Transverse colon (tissue), 4 donors: ENCODE measurements at places on chromosomes 4 and X.

- no peak for DNase-seq
Observed at GRCh38 chr4:42398171-42398870, 1.0 kb downstream of the SHISA3 start.

- DNase-seq: no peak
Observed at GRCh38 chrX:134013092-134013497, 27.7 kb upstream of the GPC3 start.

- peak; percentile 21 for DNase-seq
Observed at GRCh38 chr4:86927843-86928395, 6.9 kb upstream of the AFF1 start.

GRCh38 chr4:68074397-68074796 is 55.3 kb downstream of the TMPRSS11F start:
- DNase-seq: no peak

- no peak for DNase-seq
Observed at GRCh38 chr4:31923634-31924033, 1203.5 kb downstream of the PCDH7 start.

DNA sequence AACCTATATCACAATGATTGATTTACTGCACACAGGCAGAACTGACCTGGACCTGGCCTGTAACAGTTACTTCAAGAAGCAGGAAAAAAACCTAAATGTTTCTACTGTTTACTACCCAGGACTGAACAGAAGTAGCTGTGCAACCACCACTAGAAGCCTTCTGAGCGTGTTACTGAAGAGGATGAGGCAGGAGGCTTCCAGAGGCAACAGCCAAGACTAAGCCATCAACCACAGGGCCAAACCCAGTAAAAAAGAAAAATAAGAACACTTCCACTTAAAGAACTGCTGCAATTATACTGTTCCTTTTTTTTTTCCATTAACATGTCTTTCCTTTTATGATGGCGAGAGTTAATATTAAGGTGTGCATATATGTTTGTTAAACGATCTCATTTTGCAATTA is 29.4 kb upstream of the TTC29 start:
- no peak for DNase-seq

GRCh38 chr4:52989865-52990264 is 127.7 kb downstream of the RASL11B start:
- no peak for DNase-seq

- no peak for DNase-seq
Observed at GRCh38 chr4:2823671-2824328, 19.8 kb upstream of the ADD1 start.

GRCh38 chrX:107894038-107894437 is 68.4 kb downstream of the MID2 start:
- DNase-seq: no peak

DNA sequence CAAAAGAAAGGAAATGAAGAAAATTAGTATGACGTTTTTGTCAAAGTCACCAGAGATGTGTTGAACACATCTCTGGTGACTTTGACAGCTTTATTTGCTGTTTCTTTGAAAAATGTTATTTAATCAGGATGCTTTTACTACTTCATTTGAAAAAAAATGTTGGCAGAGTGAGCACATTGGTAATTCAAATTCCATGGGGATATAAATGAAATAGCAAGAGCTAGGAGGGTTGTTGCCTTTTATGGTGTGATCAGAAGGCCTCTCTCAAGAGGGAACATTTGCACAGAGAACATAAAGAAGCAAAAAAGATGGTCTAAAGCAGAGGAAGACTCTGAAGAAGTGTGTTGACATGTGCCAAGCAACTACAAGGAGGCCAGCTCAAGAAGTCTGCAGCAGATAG is 46.6 kb upstream of the CXCL8 start:
- no peak for DNase-seq

DNA sequence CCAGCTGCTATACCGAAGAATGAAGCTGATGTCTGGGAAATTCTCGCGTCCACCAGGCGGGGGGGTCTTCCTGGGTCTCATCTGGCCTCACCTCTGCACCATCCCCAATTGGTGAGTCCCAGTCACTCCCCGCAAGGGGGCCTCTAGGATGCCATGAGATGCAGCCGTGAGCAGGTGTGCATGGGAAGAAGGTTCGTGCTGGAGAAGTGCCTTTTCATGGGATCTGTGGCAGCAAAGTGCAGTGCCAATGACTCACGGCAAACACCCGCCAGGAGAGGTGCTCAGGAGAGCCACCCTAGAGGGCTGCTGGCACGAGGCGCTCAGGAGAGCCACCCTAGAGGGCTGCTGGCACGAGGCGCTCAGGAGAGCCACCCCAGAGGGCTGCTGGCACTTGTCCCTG is 55.1 kb downstream of the CPZ start:
- no peak for DNase-seq

GRCh38 chr4:158020176-158020575 is 152.6 kb downstream of the GASK1B start:
- peak; percentile 18 for DNase-seq

DNA sequence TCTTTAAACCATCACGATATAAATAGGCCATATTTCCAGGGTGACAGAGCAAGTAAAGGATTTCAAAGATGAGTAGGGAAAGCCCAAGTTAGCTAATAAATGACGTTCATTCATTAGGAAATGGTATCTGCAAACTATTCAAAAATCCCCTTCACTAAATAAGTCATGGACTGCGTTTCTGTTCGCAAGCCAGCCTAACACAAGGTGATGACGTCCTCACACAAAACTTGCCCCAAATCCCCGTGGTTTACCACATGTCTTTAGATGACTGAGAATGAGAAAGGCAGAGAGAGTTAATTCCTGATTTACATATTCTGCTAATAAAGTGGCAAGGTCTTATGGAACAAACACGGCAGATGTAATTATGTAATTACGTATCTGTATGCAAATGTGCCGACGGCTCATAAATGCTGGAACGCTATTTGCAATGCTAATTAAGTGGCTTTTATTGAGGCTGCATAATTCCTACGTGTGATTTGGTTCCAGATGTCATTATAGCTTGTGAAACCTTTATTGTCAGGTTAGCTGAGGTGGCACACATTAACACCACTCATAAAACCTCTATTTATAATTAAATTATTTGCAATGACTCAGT is 437.7 kb upstream of the FRG1 start:
- DNase-seq: no peak

DNA sequence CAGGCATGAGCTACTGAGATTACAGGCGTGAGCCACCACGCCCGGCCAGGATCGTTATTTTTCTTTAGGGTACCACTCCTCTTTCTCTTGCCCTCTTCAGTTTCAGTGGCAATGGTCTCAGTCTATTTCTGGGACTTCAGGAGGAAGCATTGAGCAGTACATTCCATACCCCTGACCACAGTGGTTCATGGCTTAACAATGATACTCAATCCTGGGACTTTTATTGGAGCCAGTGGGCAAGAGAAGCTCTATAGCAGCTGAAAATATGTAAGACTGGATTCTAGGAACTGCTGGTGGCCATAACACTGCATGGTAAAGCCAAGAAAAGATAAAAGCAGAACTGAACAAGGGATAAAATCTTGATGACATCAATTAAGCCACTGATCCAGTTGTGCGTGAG is 5.8 kb upstream of the CCNA2 start:
- no peak for DNase-seq

GRCh38 chr4:121990489-121990888 is 38.6 kb upstream of the TRPC3 start:
- no peak for DNase-seq

- DNase-seq: no peak
Observed at GRCh38 chr4:96835991-96836390, 996.1 kb downstream of the PDHA2 start.

DNA sequence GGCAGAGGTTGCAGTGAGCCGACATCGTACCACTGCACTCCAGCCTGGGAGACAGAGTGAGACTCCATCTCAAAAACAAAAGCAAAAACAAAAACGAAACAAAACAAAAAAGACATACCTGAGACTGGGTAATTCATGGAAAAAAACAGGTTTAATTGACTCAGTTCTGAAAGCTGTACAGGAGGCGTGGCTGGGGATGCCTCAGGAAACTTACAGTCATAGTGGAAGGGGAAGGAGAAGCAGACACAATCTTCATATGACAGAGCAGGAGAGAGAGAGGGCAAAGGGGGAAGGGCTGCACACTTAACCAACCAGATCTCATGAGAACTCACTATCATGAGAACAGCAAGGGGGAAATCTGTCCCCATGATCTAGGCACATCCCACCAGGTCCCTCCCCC is 229.5 kb downstream of the STK32B start:
- no peak for DNase-seq

GRCh38 chr4:72011906-72012305 is 19.9 kb upstream of the NPFFR2 start:
- DNase-seq: no peak

DNA sequence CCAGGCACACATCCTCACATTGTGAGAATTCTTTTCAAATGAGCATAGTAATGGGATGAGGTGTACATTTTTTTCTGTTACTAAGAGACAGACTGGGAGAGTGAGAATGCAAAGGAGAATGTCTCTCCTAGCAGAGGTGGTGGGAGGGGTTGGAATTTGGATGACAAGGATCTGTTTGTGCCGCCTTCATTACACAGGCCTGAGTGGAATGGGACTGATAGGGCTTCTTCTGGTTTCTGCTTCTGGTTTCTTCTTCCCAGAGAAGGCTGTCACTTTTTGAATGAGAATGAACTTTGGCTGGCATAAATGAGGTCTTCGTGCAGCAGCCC is 55.4 kb downstream of the C4orf51 start:
- no peak for DNase-seq

- no peak for DNase-seq
Observed at GRCh38 chrX:49129427-49129826, 5.9 kb upstream of the GPKOW start.

- DNase-seq: no peak
Observed at GRCh38 chrX:3377560-3377959, 31.1 kb upstream of the MXRA5 start.

- no peak for DNase-seq
Observed at GRCh38 chr4:2442175-2442993, 23.6 kb downstream of the CFAP99 start.

DNA sequence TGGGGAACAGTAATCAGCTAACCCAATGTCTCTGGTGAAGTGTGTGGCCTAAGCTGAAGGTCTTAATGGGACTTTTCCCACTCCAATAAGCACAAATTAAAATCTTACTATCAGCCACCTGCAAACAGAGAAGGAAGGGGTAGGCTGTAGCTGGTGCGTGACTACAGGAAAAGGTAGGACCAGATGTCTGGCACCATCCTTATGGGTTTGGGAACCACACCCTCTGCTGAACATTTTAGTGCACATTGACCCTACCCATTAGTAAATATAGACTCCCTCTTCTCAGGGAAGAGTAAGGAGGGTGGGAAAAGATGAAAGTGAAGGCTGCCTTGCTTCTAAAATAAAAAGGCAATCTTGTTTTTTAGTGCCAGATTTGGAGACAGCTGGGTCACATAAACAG is 602.8 kb downstream of the FAT4 start:
- no peak for DNase-seq

- DNase-seq: no peak
Observed at GRCh38 chr4:161792991-161793390, 370.8 kb downstream of the FSTL5 start.

DNA sequence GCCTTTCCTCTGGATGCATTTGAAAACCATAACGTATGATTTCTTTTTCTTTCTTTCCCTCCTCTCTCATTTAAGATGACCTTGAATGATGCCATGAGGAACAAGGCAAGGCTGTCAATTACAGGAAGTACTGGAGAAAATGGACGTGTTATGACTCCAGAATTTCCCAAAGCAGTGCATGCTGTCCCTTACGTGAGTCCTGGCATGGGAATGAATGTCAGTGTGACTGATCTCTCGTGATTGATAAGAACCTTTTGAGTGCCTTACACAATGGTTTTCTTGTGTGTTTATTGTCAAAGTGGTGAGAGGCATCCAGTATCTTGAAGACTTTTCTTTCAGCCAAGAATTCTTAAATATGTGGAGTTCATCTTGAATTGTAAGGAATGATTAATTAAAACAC is 142.8 kb downstream of the GRIA2 start:
- no peak for DNase-seq

DNA sequence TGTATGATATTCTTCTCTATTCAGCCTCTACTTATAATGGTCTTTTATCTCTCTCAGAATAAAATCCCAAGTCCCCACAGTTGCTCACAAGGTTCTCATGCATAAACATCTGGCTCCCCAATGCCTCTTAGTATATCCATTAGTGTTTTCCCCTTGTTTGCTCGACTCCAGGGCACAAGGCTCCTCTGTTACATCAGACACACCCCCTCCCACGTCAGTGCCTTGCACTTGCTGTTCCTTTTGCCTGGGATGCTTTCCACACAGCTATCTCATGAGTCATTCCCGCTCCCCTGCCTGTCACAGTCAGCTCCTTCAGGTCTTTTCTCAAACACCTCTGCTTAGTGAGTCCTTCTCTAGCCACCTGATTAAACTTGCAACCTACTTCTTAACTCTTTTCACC is 260.2 kb downstream of the IL1RAPL1 start:
- DNase-seq: no peak

GRCh38 chr4:119626943-119627266 is 1.7 kb downstream of the PDE5A start:
- DNase-seq: no peak

DNA sequence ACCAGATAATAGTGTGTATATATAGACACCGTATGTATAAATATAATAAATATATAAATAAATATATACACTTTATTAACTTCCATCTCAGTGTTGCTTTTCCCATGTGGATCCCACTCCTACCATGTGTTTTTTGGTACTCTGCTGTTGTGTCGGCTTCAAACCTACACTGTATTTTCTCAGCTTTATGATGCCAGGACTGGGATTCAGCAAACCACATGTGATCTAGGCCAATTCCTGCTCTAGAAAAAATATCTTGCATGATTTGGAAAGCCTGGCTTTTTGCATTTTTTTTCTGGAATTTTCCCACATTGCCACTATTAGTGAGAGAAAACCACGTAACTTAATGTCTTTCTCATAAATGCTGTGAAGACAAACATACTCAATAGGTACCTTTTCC is 55.8 kb downstream of the POLR2B start:
- no peak for DNase-seq

- DNase-seq: peak; percentile 8
Observed at GRCh38 chr4:109803924-109804571, 2.2 kb upstream of the CFI start.

GRCh38 chr4:74886484-74886883 is 46.4 kb upstream of the PARM1 start:
- DNase-seq: no peak

DNA sequence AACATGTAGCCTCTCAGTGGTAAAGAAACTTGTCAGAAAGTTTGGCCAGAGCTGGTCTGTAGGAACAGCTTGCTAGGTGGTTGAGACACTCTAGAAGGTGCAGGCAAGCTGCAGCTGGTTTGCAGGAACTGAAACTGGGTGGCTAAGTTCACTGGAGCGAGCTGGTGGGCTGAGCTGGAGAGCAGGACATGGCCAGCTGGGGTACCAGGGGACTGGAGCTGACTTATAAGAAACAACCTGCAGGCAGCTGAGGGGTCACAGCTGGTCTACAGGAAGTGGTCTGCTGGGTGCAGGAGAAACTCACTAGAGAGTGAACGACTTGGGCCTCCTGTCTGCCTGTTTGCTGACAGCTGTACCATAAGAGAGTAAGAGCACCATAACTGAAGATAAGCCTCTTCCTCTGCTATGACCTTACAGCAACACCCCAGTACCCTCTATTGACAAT is 157.1 kb upstream of the LNX1 start:
- DNase-seq: peak; percentile 43
